GM23248 (cell line): ENCODE measurements at places on chromosomes 3 and 15. TPM values are rescaled to one million over a fixed set of nuclear protein-coding genes. Genes with fewer than 3 reads are reported as not detected.

TM4SF4 gene
- 0.48 and 0.96 TPM in 2 replicates for polyA plus RNA-seq

DNA sequence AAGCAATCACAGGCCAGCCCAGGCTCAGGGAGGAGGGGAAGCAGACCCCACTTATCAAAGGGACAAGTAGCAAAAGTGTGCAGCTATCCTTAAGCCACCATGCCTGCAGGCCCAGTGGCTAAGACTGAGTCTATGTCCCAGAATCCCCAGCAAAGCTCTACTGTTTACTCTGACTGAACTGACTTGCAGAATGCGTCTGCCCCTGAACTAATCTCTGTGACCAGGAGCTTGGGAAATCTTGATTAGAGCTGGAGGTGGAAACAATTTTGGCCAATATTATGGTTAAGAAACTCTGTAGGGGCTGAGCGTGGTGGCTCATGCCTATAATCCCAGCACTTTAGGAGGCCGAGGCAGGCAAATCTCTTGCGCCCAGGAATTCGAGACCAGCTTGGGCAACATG, 22.6 kb downstream of the DPH3 start:
- no peak overlapping the region for H3K4me3 ChIP-seq
- DNase-seq = no peak
- no peak overlapping the region for H3K27ac ChIP-seq
- H3K4me1 ChIP-seq = peaks cover 34% of the 10 kb centered on the region

EIF5A2 gene
- 20.4 and 24.2 TPM in 2 replicates for polyA plus RNA-seq

GNAT1 gene
- polyA plus RNA-seq = not detected in 2 replicates

GRCh38 chr3:10524799-10525301, 19.5 kb upstream of the ATP2B2 start:
- H3K4me3 ChIP-seq = no peak overlapping the region
- no peaks in the 10 kb centered on the region for H3K36me3 ChIP-seq
- DNase-seq = no peak
- no peak overlapping the region for H3K27ac ChIP-seq
- H3K27me3 ChIP-seq = peaks cover 56% of the 10 kb centered on the region

DNA sequence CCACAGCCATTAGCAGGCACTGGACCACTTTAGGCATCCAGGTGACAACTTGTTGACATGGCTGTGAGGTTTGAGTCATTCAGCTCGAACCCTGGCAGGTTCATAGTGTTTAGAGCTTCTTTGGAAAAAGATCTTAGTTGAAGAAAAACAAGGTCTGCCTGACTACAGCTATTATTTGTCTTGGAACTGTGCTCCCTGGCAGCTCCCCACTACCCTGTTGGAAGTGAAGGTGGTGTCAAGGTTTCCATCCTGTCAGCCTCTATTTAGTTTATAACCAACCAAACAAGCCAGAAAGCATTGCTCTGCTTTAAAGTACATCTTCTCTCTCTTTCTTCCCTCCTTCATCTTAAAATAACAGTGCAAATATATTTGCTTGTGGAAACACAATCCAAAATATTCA, 56.8 kb downstream of the KAT2B start:
- no peaks in the 10 kb centered on the region for H3K36me3 ChIP-seq
- H3K27ac ChIP-seq = no peak overlapping the region
- no peaks in the 10 kb centered on the region for H3K27me3 ChIP-seq
- no peak for DNase-seq
- no peak overlapping the region for H3K4me3 ChIP-seq
- no peaks in the 10 kb centered on the region for H3K4me1 ChIP-seq

- H3K4me3 ChIP-seq = no peak overlapping the region
- H3K36me3 ChIP-seq = no peaks in the 10 kb centered on the region
- H3K4me1 ChIP-seq = peaks cover 11% of the 10 kb centered on the region
- H3K27me3 ChIP-seq = no peaks in the 10 kb centered on the region
- no peak overlapping the region for H3K27ac ChIP-seq
- no peak for DNase-seq
Measured at GRCh38 chr15:60840703-60841411, 361.9 kb upstream of the ICE2 start.

DNA sequence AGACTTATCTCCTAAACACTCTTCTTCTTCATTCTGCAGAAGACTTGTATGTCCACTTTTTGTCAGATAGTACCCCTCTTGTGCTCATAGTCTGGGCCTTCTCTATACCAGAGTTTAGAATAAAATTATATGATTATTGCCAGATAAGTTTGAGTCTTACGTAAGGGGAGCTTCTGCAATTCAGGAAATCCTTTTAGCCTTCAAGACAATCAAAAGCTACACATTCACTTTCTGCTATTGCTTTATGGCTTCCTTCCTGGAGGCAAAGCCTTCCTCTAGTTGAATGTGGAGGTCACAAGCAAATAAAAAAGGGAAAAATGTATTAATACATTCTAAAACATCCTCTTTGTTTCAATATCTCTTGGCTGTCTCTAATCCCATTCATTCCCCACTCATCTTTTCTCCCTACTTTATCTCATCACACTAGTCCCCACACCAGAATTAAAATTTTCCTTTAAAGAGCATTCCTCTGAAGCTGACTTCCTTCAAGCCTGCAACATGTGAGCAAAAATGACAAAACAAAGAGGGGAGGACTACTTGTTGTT, 186.8 kb downstream of the CPNE4 start:
- DNase-seq = no peak
- H3K4me3 ChIP-seq = no peak overlapping the region
- no peak overlapping the region for H3K27ac ChIP-seq
- no peaks in the 10 kb centered on the region for H3K4me1 ChIP-seq
- no peaks in the 10 kb centered on the region for H3K36me3 ChIP-seq

KCNH8 gene
- polyA plus RNA-seq = not detected in 2 replicates

GRCh38 chr3:14398797-14399106, 3.7 kb upstream of the SLC6A6 start:
- no peak for DNase-seq
- H3K4me1 ChIP-seq = peaks cover 5% of the 10 kb centered on the region; the same call in 1 of the 2 replicates
- H3K27ac ChIP-seq = no peak overlapping the region

GOLGA8O gene
- not detected in 2 replicates for polyA plus RNA-seq

DNA sequence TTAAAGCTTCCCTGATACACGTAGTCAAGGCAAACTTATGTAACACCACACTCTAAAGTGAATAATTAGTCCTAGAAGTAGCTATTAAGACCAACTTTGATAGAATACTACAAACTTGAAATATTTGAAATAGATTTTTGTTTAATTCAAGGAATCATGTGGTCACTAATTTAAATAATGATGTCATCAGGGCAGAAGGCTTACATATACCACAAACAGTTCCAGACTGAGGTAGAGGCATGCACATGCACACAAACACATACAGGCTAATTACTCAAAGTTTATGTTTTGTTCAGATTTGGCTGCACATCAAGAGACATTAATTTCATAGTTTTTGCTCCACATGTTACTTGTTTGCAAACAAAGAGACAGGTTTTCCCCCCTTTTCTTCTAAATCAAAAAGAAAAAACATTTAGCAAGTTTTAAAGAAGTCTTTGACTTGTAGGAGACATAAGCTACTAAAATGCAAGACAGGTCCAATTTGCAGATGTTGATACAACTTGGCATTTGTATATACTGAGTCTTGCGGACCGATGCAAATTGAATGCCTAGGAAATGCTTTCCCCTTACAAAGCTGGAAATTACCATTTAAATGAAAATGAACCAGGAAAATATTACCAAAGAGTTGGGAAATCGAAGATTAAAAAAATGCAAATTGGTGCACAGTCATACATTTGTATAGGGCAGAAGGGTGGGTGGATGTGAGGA, 594.8 kb downstream of the MAGI1 start:
- H3K27ac ChIP-seq = no peak overlapping the region
- H3K27me3 ChIP-seq = no peaks in the 10 kb centered on the region
- no peaks in the 10 kb centered on the region for H3K4me1 ChIP-seq
- no peak for DNase-seq
- 0 out of 2 replicates have a peak, but pooled peaks cover 9% of the 10 kb centered on the region for H3K36me3 ChIP-seq
- H3K4me3 ChIP-seq = no peak overlapping the region

EFL1 gene
- 21.3 and 21.8 TPM in 2 replicates for polyA plus RNA-seq

GRCh38 chr15:28948036-28948435, 62.3 kb downstream of the APBA2 start:
- H3K4me1 ChIP-seq = no peaks in the 10 kb centered on the region
- no peaks in the 10 kb centered on the region for H3K27me3 ChIP-seq
- H3K4me3 ChIP-seq = no peak overlapping the region
- no peaks in the 10 kb centered on the region for H3K36me3 ChIP-seq
- H3K27ac ChIP-seq = no peak overlapping the region

DNA sequence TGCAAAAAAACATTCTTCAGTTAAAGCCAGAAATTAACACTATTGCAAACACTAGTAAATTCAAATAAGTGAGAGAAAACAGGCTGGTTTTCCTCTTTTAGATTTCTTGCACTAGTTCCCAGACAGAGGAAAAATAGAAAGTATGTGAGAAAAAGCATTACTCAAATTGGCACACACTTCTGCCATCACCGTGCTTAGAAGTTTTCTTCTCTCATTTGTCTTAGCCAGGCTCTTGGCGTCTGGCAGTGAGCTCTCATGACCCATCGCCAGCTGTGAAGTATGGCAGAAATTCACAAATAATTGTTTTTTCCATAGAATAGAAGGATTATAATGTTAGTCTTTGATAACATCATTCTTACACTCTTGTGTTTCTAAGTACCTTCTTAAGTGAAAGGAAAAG, 515.9 kb downstream of the GBE1 start:
- H3K36me3 ChIP-seq = no peaks in the 10 kb centered on the region
- H3K27me3 ChIP-seq = no peaks in the 10 kb centered on the region
- peaks cover 26% of the 10 kb centered on the region for H3K4me1 ChIP-seq
- H3K27ac ChIP-seq = no peak overlapping the region

GRCh38 chr15:92733090-92733933, 77.7 kb upstream of the FAM174B start:
- DNase-seq = peak; percentile 36
- no peaks in the 10 kb centered on the region for H3K36me3 ChIP-seq
- peaks cover 5% of the 10 kb centered on the region; the same call in 1 of the 2 replicates for H3K4me1 ChIP-seq
- H3K27me3 ChIP-seq = no peaks in the 10 kb centered on the region
- peak overlapping the region; percentile 49 for H3K27ac ChIP-seq

GRCh38 chr15:97235611-97235985, 724.9 kb upstream of the ARRDC4 start:
- no peaks in the 10 kb centered on the region for H3K36me3 ChIP-seq
- no peak for DNase-seq
- no peak overlapping the region for H3K27ac ChIP-seq
